Activated T-helper 17 cell treated with anti-CD3 and anti-CD28 coated beads, Interleukin-2, amount 50 U/mL, for 72 hours (primary cell): ENCODE measurements at places on chromosomes 11 and 22. TPM values are rescaled to one million over a fixed set of nuclear protein-coding genes. Genes with fewer than 3 reads are reported as not detected.

BIK gene
- 1.9 TPM for total RNA-seq

UBQLN3 gene
- not detected for total RNA-seq

DDTL gene
- total RNA-seq, result 2.8 TPM

CRYBB3 gene
- not detected for total RNA-seq

P2RY6 gene
- total RNA-seq, result not detected
